Peyer's patch (tissue), 4 donors: ENCODE measurements at places on chromosomes 12 and 14.

- no peak for DNase-seq
Measured at GRCh38 chr14:25041484-25041883, 8.5 kb downstream of the STXBP6 start.

DNA sequence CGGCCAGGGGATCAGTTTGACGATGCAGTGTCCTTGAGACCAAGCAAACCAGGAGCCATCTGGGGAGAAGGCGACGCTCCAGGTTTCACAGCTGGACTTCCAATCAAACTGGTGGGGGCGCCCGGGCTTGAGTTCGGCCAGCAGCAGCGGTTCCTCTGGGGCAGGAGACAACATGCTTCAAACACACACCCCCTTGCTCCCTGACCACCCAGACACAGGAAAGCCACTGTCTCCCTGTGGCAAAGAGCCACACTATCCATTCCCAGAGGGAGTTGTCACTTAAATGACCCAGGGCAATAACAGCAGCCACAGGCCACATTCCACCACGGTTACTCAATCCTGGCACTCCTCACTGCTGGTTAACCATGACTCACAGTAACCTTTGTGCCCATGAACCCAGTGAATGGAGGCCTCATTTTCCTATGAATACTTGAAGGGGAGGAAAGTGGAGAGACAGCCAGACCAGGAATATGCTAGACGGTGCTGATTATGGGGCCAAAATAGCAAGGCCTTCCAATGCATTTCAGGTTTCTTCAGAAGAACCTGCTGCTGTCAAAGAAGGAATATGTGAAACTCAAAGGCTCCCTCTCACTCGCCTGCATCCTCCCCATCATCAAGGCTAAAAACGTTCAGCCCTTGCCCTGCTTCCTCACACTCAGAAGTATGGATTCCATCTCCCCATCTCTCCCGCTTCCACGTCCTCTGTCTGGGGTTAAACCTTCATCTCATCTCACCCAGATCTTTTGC, 8.5 kb downstream of the WSB2 start:
- peak; percentile 87 for DNase-seq

- DNase-seq = no peak
Measured at GRCh38 chr12:130668286-130669204, 47.6 kb downstream of the RIMBP2 start.

- no peak for DNase-seq
Measured at GRCh38 chr14:34930591-34931091, 52.2 kb upstream of the SRP54 start.

DNA sequence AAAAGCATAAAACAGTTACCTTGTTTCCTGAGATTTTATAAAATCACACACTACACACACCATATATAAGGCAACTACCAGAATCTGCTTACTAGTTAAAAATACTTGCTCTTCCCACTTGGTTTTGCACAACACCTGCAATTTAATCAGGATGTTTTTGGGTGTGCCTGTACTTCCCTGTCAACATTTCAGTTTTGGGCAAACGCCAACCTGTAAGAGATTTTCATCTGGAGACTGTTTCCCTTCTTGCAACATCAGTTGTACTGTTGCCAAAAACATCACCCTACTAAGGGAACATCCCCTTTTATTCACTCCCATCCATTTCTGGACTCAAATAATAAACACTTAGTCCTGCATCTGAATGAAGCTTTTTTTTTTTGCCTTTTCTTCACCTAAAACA, 172.3 kb downstream of the DUSP6 start:
- no peak for DNase-seq

- no peak for DNase-seq
Measured at GRCh38 chr12:108548954-108549521, 11.9 kb downstream of the SART3 start.

DNA sequence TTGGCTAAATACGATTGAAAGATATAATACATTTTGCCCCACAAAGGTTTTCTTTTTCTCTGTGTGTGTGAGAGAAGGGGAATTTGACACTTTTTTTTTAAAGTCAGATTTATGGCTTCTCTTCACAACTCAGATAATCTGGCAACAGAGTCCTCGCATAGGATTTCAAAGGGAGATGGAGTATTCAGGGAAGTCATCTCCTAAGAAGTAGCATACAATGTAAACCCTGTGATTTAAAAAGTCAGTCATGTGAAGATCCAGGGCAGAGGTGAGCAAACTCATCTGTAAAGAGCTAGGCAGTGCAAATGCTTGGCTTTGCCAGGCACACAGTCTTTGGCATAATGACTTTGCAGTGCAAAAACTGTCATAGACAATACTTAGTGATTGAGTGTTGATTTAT, 1526.3 kb downstream of the AACS start:
- DNase-seq = no peak

GRCh38 chr14:50364792-50365191, 31.9 kb downstream of the CDKL1 start:
- DNase-seq = no peak

- no peak for DNase-seq
Measured at GRCh38 chr14:46472261-46472660, 179.3 kb downstream of the RPL10L start.

DNA sequence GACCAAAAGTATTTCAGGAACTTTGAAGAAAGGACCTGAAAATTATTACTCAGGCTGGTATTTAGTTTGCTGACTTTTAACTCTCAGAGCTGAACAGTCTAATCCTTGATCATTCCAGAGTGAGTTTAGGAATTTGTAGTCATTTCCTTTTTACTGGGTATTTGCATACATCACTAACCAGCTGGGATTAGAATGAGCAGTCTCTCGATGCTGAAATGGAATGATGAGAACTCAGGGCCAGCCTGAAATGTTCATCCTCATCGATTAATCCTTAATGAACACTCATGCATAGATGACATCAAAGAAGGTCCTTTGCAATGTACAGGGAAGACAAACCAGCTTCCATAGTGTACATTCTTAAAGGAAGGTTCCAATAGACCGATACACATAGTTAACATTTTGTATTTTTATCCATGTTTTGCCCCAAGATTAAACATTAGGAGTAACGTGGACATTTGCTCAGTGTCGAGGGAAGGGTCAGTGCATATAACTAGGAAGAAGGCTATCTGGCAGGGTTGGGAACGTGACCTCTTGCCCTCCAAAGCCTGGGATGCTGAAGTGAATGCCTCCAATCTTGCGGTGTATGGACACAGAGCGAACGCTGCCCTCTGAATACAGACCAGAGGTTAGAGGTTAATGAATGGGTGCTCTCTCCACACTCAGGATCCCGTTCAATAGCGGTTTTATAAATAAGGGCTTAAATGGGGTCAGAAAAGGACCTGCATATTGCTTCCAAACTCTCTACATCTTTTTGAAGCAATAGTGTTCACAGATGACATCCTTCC, 14.5 kb downstream of the FBXL14 start:
- DNase-seq = no peak
